ENCODE measurements at places on chromosomes 2 and 18.

DNA sequence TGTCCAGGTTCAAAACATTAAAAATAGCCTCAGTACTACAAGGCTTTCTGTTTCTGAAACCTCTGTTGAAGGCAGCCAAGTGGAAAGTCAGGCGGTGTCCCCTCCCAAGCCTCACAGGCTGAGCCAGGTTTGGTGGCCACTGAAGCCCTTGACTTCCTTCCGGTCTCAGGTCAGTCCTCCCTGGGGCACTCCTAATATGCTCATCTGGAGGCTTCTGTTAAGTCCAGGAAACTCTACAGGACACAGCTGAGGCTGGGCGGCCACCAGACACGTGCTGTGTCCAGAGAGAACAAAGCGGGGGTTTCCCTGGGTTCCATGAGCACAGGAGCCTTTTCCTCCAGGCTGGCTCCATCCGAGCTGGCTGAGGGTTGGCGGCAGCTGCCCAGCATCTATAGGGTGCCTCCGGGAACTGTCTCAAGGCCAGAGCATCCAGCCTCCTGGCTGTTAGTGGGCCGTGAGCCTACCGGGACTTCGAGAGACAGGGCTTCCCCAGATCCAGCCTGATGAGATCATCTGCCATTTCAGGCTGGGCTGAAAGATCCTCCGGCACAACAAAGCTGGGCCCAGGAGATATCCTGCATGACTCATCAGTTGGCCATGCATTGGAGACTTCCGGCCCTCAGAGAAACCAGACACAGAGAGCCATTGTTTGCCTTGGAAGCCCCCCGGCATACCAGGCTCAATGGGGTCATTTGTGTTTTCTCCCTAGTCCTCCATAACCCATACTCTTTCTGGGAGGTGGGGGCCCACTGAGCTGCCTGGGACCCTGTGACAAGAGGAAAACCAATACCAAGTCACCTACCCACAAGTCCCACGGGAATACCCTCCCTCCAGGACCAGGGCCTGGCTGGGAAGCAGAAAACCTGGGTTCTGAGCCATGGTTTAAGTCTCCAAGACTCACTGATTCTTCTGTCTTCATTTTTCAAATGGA is 71.7 kb downstream of the HS1BP3 start:
- DNase-seq, result no peak

DNA sequence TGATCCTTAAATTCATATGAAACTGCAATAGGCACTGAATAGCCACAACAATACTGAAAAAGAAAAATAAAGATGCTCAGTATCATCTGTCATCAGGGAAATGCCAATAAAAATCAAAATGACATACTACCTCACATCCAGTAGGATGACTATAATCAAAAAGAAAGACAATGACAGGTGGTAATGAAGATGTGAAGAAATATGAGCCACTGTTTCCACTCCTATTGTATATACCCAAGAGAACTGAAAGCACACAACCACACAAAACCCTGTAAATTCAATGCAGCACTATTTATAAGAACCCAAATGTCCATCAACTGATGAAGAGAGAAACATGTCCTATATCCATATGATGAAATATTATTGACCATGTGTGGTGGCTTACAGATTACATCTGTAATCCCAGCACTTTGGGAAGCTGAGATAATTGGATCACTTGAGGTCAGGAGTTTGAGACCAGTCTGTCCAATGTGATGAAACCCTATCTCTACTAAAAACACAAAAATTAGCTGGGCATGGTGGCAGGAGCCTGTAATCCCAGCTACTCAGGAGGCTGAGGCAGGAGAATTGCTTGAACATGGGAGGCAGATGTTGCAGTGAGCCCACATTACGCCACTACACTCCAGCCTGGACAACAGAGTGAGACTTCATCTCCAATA is 39.9 kb downstream of the MAP3K2 start:
- no peak for DNase-seq

DNA sequence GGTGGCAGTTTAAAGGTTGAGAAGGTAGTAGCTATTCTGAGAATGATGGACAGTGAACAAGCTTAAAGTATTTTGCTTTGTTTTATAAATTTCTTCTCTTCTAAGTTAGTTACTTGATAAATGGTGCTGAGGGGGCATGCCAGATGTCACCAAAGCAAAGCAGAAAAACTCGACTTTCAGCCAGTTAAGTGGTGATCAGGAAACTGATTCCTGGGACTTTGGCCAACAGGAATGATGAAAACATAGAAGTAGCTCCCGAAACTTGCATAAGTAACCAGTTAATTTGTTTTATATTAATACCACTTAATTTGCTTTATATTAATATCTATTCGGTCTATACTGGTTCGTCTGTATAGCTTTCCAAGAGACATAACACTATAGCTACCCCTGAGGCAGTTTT is 82.6 kb downstream of the FANCL start:
- DNase-seq, result no peak

DNA sequence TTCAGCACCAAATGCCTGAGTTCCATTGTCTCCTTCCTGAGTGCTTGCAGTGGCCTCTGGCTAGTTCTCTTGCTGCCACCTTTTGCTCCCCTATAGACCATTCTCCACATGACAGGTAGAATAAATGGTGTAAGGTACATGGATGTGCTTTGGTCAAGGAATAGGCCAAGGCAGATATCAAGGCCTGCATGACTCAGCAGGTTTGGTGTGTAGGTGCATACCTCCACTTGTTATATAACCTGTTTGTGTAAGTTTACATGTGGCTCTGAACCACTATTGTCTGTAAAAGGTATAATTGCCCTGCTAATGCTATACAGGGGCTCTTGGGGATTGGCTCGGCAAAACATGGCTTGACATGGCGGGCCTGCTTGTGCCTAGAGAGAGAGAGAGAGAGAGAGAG is 143.5 kb downstream of the KLHL14 start:
- no peak for DNase-seq

GRCh38 chr2:197760293-197760657 is 24.8 kb downstream of the BOLL start:
- DNase-seq, result no peak

DNA sequence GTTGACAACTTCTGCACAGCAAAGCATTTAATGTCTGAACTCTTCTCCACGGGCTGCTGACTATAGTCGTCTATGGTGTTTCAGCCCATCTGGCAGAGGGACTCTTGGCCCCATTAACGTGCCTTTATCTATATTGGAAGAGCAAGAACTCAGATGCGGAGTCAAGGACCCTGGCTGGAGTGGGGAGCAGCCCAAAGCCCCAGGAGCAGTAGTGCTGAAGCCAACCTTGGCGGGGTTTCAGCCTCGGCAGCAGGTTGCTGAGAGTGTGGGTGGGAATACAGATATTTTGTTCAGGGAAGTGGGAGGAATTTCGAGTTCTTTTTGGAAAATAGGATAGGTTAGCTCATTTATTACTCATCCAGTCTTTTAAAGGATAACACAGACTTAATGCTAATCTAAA is 34.2 kb downstream of the TMEM17 start:
- peak; percentile 34 for DNase-seq

DNA sequence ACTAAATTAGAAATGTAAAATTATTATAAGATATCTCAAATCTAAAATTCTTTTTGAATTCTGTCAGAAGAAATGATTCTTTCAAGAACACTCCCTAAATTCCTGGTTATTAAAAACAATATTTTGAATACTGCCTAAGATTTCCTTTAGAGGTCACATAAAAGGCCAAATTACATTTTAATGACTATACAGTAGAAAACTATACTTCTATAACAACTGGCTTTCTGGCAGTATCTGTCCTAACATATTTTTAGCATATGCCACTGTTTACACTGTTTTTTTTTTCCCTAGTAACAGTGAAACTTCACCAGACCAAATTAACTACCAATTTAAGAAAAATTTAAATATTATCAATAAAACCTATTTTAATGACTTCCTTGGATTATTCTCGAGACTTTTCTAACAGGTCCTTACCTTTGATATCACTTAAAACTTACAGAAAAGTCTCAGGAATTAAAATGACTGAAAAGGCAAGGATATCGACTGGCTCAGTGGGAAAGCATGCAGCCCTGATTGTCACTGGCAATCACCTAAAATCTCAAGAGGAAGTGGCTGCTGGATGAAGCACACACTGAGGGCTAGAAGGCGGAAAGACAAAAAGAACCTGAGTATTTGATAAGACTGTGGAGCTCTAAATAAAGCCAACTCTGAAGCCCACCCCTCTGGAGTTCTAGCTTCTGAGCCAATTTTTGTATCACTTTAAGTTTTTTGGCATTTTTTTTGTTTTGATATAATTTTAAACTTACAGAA is 59.6 kb downstream of the SPIRE1 start:
- DNase-seq, result no peak

DNA sequence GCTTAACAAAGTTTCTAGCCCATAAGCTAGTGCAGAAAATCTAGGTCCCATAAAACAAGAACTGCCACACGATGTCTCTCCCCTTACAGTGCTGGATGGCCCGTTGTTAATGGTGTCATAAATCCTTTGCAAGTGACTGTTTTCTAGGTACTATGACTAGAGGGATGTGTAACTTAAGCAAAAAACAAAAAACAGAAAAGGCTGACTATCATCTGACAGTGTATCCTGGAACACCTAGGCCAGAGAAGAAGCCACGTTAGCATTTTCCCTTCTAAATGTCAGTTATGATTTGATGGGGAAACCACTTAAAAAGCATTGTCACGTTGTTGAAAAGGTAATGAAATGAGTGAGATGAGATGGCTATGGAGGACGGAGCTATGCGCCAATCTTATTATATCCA is 2.4 kb downstream of the CASP8 start:
- no peak for DNase-seq

- DNase-seq, result peak; percentile 78
Measured at GRCh38 chr18:69659142-69659651, 258.5 kb downstream of the DOK6 start.

GRCh38 chr2:65991381-65992197 is 443.3 kb upstream of the MEIS1 start:
- DNase-seq, result peak; percentile 86

DNA sequence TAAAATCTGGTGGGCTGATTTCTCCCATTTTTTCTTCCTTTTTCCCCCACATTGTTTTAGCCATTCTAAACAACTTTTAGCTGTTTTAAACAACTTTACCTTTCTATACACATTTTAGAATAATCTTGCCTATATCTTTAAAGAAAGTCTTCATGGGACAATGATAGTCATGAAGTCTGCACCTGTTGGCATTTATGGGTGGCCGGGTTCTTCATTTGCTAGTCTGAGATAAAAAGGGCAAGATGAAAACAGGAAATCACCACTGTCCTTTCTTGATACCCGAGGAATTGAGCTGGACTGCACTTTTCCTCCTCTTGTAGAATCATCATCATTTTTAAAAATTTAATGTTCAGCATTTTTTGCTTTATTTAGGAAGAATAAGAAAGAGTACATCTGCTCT is 104.5 kb downstream of the ATP9B start:
- no peak for DNase-seq

DNA sequence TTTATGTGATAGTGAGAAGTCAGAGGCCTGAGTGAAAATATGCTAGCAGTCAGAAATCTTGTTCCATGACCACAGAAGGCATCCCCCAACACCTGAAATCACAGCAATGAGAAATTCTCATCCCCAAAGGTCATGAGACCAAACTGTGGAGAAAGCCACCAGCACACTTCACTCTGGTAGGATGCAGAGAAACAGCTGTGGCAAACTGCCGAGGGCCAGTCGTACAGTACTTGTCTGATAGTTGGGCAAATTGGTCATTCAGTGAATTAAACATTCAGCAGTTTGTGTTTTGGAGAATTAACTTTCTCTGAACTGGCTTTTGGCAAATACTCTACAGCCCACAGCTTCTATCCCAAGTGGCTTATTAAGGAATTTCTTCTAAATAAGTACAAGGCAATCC is 117.2 kb downstream of the TSN start:
- DNase-seq, result no peak

- no peak for DNase-seq
Measured at GRCh38 chr2:216163518-216163917, 54.4 kb downstream of the XRCC5 start.

DNA sequence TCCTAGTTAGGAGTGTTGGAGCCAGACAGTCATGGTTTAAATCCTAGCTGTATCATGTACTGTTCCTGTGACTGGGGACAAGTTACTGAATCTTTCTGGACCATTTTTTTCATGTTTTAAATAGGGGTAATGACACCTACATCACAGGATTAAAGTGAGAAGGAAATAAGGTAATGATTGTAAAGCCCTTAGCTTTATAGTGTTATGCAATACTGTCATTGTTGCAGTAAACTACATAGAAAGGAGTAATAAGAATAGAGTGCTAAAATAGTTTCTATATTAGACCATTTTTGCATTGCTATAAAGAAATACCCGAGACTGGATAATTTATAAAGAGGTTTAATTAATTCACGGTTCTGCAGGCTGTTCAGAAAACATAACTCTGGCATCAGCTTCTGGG is 14.5 kb downstream of the AGPS start:
- no peak for DNase-seq
